AG09319 (cell line): ENCODE measurements at places on chromosomes 11 and 22.

- no peak for DNase-seq
Observed at GRCh38 chr11:108009497-108010370, 1.0 kb downstream of the CUL5 start.

DNA sequence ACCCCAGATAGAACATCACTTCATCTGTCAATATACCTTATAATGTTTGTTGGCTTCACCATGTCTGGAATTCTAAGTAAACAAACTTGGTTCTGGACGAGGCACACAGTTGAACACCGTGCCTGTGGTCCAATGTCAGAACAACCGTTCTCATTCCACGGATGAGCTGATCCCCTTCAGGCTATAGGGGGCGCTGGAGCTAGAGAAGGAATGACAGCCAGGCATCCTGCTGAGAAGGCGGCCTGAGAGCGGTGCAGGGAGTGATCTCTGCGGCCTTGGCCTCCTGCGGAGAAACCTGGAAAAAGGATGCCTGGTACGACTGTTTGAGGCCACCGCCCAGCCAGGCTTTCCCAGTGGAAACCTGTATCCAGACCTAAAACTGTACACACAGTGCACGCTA, 48.7 kb downstream of the FDX1 start:
- no peak for DNase-seq

DNA sequence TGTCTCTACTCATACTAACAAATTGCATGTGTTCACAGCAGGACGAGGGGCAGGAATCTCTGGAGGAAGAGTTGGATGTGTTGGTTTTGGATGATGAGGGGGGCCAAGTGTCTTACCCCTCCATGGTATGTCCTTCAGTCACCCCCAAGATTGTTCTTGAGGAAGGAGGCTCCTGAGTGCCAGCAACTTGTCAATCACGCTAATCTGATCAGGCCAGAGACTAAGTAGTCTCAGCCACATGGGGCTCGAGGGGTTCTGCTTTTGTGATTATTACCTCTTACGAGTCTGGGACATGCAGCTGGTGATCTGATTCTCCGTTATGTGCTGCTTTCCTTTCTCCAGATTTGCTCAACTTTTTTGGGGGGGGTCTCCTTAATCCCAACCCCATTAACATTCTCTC, 54.3 kb downstream of the CTNND1 start:
- DNase-seq: no peak

- DNase-seq: no peak
Observed at GRCh38 chr11:6812390-6813005, 13.0 kb upstream of the OR6A2 start.

- no peak for DNase-seq
Observed at GRCh38 chr11:93329936-93330445, 551 bp upstream of the DEUP1 start.

GRCh38 chr11:130478204-130478701, 29.8 kb downstream of the ADAMTS15 start:
- DNase-seq: peak; percentile 94

DNA sequence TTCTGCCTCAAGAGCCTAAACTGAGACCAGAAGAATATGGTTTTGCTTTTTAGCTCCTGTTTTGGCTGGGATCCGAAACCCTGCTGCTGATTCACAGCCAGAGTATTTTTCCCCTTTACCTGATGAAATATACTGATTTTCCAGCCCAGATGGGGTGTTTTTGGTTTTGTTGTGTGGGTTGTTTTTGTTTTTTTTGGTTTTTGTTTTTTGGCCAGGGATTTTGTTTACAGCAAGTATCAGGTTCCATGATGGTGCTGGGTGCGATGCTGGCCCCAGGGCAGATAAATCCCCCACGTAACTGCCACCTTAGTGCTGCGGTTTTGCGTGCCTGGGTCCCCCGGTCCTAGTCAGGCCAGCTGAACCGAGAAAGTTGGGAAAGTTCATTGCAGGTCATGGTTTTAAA, 103.7 kb downstream of the ZBTB16 start:
- DNase-seq: no peak

DNA sequence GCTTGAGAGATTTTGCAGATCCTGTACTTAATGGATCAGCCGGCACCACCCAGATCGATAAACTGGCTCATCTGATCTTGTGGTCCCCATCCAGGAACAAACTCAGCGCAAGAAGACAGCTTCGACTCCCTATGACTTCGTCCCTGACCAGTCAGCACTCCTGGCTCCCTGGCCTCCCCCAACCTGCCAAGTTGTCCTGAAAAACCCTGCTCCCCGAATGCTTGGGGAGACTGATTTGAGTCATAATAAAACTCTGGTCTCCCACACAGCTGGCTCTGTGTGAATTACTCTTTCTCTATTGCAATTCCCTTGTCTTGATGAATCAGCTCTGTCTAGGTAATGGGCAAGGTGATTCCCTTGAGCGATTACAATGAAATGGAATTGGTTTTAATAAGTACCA, 29.5 kb downstream of the OR2AG2 start:
- no peak for DNase-seq

DNA sequence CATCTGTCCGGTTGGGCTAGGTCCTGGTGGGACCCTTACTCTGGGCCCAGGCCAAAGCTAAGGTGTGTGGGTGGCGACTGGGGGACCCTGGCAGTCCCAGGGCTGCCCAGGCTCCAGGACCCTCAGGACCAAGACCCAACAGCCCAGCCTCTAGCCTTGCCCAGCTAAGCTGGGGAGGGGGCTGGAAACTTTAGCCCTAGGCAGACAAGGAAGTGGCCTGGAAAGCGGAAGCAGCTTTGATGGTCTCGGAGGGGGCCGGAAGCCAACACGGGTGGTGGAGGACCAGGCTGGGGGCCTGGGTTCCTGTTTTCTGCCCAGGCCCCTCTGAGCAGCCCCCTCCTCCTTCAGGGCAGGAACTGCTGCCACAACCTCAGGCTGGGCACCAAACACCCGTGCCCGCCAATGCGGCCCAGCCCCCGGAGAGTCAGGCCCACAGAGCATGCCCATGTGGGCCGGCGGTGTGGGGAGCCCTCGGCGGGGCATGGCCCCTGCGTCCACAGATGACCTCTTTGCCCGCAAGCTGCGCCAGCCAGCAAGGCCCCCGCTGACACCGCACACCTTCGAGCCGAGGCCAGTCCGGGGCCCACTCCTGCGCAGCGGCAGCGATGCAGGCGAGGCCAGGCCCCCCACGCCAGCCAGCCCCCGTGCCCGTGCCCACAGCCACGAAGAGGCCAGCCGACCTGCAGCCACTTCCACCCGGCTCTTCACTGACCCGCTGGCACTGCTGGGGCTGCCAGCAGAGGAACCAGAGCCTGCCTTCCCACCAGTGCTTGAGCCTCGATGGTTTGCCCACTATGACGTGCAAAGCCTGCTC, 2.8 kb downstream of the SIPA1 start:
- no peak for DNase-seq

- DNase-seq: no peak
Observed at GRCh38 chr11:61193596-61193995, 9.7 kb upstream of the PGA3 start.

GRCh38 chr11:1837171-1838076, 1.4 kb upstream of the TNNI2 start:
- no peak for DNase-seq

GRCh38 chr22:28911304-28911690, 27.9 kb downstream of the ZNRF3 start:
- DNase-seq: no peak

- DNase-seq: no peak
Observed at GRCh38 chr11:3213659-3214419, 4.8 kb downstream of the MRGPRG start.

- DNase-seq: peak; percentile 68
Observed at GRCh38 chr11:114308689-114309089, 12.5 kb downstream of the NNMT start.

- no peak for DNase-seq
Observed at GRCh38 chr11:5738431-5738830, 2.2 kb downstream of the OR56B1 start.

GRCh38 chr11:124817036-124817435, 16.8 kb upstream of the MSANTD2 start:
- no peak for DNase-seq

DNA sequence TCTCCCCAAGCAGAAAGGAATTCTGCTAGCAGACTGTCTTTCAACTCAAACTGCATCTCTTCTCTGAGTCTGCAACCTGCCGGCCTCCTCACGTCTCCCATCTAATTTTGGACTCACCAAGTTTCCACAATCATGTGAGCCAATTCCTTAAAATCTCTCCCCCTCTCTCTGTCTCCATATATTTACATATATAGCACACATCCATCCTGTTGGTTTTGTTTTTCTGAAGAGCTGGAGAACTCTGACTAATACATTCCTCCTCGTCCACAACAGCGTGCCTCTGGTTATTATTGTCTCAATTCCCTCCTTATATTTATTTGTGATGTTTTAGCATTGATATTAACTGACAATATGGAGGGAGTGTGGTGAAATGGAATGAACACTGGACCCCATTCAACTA, 29.6 kb upstream of the FJX1 start:
- DNase-seq: no peak

DNA sequence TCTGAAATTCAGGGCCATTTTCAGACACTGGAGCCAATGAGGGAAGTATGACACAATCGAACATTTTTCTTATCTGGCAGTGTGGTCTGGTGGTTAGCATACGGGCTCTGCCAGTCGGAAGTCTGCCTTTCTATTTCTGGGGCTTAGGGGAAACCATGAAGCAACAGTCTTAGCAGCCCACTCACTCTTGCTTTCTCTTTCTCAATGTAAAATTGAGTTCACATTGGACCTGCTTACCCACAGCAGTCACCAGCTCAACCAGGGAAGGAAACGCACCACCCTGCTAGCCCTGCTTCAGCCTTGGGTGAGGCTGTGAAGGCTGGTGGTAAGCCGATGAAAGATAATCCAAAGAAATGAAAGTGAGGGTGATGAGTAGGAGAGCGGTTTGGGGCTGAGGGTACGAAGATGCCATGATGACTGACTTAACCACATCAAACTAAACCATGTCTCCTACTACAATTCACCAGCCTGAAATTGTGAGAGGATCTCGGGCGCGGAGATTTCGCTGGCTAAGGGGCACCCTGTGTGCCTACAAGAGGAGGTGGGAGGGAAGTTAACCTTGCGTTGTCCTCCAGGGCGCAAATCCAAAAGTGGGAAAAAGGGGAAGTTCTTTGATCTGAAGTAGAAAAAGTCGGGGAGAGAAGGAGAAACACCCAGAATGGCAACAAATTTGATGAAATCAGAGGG, 2.0 kb upstream of the LMO2 start:
- DNase-seq: no peak

DNA sequence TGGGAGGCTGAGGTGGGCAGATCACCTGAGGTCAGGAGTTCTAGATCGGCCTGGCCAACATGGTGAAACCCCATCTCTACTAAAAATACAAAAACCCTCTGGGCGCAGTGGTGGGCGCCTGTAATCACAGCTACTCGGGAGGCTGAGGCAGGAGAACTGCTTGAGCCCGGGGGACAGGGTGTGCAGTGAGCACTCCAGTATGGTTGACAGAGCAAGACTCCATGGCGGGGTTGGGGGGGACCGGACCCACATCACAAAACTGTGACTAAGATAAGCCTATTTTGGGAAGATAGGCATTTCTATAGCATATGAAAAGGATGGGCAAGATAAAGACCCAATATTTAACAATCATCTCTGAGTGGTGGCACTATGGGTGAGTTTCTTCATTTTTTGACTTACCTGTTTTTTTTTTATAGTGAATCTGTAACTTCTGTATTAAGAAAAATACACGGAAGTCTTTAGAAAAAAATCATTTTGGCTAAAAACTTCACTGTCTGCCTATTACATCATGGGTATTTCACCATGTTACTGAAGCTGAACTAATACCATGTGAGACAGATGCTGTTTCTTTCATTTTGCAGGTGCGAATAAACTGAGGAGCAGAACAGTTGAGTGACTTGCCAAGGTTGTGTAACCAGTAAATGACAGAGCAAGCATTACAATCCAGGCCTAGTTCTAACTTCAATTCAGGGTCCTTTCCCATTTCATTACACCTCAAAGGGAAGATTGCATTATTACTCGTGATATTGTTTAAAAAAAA, 2.5 kb downstream of the CELF1 start:
- no peak for DNase-seq

GRCh38 chr11:27991736-27992135, 116.2 kb downstream of the KIF18A start:
- no peak for DNase-seq

- no peak for DNase-seq
Observed at GRCh38 chr22:42343531-42344081, 73.2 kb upstream of the TCF20 start.

DNA sequence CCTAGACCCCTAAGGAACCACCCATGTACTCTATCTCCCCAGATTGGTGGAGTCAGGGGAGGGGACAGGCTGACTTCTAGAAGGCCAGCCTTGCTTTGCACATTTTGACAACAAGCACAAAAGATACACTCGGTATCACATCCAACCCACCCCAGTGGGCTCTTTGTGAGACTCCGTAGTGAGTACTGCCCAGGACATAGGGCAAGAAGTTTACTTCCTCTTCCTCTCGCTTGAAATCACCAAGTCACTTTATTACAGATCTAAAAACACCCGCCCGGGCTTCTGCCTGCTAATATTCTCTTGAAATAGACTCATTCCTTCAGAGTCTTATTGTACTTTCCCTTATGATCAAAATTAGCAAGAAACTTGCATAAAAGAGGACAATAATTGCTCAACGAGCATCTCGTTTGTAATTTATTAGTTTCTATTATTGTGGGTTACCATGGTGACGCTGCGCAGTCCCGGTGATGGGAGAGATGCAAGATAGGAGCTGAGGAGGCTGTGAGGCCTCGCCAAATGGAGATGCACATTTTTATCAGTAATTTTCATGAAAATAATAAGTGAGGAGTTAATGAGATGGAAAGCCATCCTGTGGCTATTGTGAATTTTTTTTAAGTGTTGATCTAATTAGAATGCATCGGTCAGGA, 96.9 kb downstream of the FEZ1 start:
- DNase-seq: no peak

- no peak for DNase-seq
Observed at GRCh38 chr11:12247543-12248254, 129.7 kb upstream of the PARVA start.

GRCh38 chr11:29584342-29584741, 432.5 kb downstream of the KCNA4 start:
- DNase-seq: no peak

GRCh38 chr22:20548806-20549205, 41.4 kb downstream of the MED15 start:
- DNase-seq: no peak

- DNase-seq: no peak
Observed at GRCh38 chr11:78432956-78433355, 15.3 kb upstream of the GAB2 start.
